ENCODE measurements at places on chromosomes 16 and 17.

GRCh38 chr17:18031955-18032354, 7.0 kb downstream of the ATPAF2 start:
- no peaks in the 10 kb centered on the region for H3K27me3 ChIP-seq
- peak overlapping the region; percentile 30 for H3K27ac ChIP-seq
- H3K36me3 ChIP-seq = no peaks in the 10 kb centered on the region
- H3K4me3 ChIP-seq = no peak overlapping the region
- no peak for DNase-seq

GRCh38 chr16:25872369-25873070, 180.8 kb downstream of the HS3ST4 start:
- no peak for DNase-seq
- H3K27ac ChIP-seq = no peak overlapping the region
- no peaks in the 10 kb centered on the region for H3K36me3 ChIP-seq
- H3K27me3 ChIP-seq = no peaks in the 10 kb centered on the region
- H3K4me1 ChIP-seq = no peaks in the 10 kb centered on the region

DNA sequence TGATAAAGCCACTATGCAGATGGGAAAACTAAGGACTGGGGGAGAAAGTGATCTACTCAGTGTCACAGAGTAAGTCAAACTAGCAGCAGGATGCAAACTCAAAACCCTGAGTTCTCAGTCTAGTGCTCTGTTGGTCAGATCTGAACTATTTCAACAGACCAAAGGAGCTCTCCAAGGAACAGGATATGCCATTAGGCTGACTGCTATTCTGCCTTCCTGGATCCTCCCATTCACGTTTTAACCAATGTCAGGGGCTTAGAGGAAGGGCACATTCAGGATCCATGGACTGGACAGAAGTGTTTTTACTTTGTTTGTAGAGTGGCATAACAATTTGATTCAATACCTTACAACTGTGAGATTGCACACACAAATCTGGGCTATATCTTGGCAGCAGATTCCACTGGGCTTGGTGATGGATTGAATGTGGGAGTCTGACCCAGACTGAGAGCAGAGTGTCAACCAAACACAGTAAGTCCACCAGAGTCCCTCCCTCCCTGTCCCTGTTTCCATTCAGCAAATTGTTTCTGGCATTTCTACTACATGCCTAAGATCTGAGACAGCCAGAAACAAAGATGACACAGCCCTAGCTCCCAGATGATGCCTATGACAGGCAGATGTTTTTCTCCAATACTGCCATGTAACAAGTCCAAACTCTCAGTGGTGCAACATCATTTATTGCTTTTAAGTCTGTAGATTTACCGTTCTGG, 337.8 kb upstream of the CDH5 start:
- peaks cover 3% of the 10 kb centered on the region for H3K4me1 ChIP-seq
- H3K4me3 ChIP-seq = no peak overlapping the region
- H3K27me3 ChIP-seq = no peaks in the 10 kb centered on the region
- H3K27ac ChIP-seq = peak overlapping the region; percentile 65
- H3K36me3 ChIP-seq = no peaks in the 10 kb centered on the region

DNA sequence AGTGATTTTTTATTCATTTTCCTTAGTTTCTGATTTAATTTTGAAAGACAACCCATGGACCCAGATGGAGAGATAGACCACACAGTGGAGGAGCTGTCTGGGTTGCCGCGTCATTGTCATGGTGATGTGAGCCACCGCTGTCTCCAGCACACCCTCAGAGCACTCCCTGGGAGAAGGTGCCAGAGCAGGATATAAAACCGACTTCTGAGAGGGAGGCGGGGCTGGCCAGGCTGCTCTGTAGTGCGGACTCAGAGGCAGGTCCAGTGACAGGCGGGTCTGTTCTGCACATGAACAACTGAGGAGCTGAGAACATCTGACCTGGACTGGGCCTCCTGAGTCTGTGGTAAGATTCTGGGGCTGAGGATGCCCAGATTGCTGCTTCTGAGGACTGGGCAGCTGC, 216.3 kb upstream of the NLRP1 start:
- DNase-seq = no peak
- H3K27ac ChIP-seq = no peak overlapping the region
- H3K4me1 ChIP-seq = no peaks in the 10 kb centered on the region

GRCh38 chr17:48618256-48618896, 3.3 kb upstream of the HOXB8 start:
- H3K27me3 ChIP-seq = peaks cover 100% of the 10 kb centered on the region
- H3K4me1 ChIP-seq = no peaks in the 10 kb centered on the region
- H3K4me3 ChIP-seq = no peak overlapping the region
- H3K27ac ChIP-seq = no peak overlapping the region
- no peaks in the 10 kb centered on the region for H3K36me3 ChIP-seq

Data from SK-N-SH (cell line).